Pancreas (tissue), 10 donors: ENCODE measurements at places on chromosomes 4 and X.
A peak's percentile ranks its signal among the peaks of the same experiment; 100 is the strongest.

DNA sequence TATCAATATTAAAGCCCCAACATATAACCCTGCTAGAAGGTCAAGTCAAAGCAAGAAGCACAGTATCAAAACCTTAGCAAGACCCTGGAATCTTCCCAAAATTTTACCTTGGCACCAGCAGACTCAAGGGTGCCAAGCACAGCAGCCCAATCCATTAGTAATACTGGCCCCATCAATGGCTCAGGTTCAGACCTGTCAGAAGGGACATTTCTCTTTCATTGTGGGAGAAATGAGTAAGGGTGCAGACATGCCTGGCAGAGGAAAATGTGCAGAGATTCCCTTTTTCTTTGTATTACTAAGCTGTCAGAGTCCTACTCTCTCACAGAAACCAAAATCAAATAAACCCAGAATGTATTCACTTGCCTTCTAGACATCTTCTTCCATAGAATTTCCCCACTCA is 203.9 kb downstream of the EVC2 start:
- no peaks in the 10 kb centered on the region for H3K4me1 ChIP-seq
- H3K36me3 ChIP-seq = no peaks in the 10 kb centered on the region
- H3K27me3 ChIP-seq = no peaks in the 10 kb centered on the region
- DNase-seq = no peak
- no peak overlapping the region for H3K4me3 ChIP-seq

DNA sequence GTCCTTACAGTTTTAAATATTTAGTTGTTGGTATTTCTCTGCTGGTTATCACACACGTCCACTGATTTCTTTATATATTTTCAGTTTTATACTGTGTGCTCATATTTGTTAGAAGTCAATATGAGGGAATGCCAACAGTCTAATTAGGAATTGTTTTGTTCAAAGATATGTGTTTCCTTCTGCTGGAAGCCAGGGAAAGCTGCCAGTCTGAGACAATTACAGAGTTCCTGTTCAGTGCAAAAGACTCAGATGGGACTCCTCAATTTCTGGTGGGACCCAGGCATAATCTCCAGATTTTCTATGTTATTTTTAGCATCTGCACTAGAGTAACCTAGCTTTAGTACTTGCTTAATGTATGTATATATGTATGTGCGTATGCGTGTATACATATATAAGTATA is 486.0 kb downstream of the GRID2 start:
- H3K27me3 ChIP-seq = no peaks in the 10 kb centered on the region
- no peak for DNase-seq
- H3K36me3 ChIP-seq = no peaks in the 10 kb centered on the region
- no peaks in the 10 kb centered on the region for H3K4me1 ChIP-seq
- no peak overlapping the region for H3K4me3 ChIP-seq

DNA sequence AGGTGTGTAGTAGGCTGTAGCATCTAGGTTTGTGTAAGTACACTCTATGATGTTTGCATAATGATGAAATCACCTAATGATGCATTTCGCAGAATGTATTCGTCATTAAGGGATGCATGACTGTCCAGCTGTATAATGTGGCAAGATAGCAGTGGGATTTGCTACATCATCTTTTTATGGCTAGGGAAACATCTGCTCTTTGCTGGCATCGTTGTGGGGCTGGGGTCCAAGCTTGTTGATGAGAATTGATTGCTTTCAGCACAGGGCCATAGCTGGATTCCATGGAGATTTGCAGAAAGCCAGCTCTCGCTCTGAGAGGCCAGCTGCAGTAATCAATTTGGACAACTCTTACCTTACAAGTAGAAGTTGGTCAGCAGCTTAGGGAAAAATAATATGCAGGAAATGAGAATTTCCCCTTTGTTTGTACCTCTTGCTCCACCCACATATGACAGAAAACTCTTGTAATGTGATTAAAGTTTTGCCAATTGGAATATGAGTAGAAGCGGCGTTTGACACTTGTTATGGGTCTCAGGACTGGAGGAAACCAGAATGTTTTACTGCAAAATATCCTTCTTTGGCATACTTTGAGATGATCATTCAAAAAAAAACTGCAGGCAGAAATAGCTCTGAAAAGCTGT is 310.5 kb downstream of the RAPGEF2 start:
- H3K4me3 ChIP-seq = no peak overlapping the region
- no peaks in the 10 kb centered on the region for H3K27me3 ChIP-seq
- H3K36me3 ChIP-seq = no peaks in the 10 kb centered on the region
- no peak for DNase-seq

- H3K4me1 ChIP-seq = no peaks in the 10 kb centered on the region
- peak; percentile 19 for DNase-seq
- no peak overlapping the region for H3K27ac ChIP-seq
- no peaks in the 10 kb centered on the region for H3K27me3 ChIP-seq
- H3K36me3 ChIP-seq = no peaks in the 10 kb centered on the region
- H3K4me3 ChIP-seq = no peak overlapping the region
Observed at GRCh38 chr4:1411436-1412375, 5.5 kb upstream of the NKX1-1 start.

GRCh38 chrX:19840899-19841648 is 46.3 kb downstream of the SH3KBP1 start:
- H3K36me3 ChIP-seq = no peaks in the 10 kb centered on the region
- no peak overlapping the region for H3K27ac ChIP-seq
- DNase-seq = no peak
- no peak overlapping the region for H3K4me3 ChIP-seq

DNA sequence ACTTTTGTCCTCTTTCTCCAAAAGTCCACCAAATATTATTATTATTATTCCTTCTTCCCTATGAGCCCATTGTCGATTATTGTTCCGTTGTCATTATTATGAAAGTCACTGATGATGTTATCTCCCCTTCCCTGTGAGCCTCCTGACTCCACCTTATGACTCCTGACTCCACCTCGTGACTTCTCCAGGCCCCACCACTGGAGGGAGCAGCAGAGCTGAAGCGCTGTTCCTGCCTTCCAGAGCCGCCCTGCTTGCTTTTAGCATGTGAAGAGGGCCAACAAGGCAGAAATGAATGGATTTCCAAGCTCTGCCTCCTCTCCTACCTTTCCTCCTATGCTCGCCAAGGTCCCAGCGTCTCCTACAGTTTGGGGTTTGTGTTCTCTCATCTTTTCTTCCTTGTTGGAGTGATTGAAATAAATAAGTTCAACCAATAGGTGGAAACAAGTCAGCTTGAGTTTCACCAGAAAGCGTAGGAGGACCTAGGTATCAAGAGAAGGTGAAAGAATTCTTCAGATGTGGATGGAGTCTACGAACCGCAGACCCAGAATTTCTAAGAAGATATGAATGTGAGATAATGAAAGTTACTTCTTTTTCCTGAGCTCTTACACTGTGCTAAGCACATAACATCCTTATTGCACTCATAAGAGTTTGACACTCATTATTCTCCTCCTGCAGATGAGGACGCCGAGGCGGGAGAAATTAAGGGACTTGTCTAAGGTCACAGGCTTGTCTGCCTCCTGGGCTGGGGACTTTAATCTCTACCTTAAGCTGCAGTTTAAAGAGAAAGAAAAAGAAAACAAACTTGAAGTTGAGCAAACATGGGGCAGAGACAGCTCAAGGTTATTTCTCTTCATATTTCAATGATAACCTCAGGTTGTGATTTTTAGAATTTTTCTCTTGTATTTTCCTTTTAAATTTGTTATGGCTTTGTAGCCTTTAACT is 26.1 kb downstream of the IGSF1 start:
- H3K36me3 ChIP-seq = no peaks in the 10 kb centered on the region
- H3K4me1 ChIP-seq = peaks cover 5% of the 10 kb centered on the region
- peak overlapping the region; percentile 9 for H3K27ac ChIP-seq
- H3K27me3 ChIP-seq = no peaks in the 10 kb centered on the region
- peak; percentile 54 for DNase-seq
- H3K4me3 ChIP-seq = no peak overlapping the region

- H3K27me3 ChIP-seq = peaks cover 2% of the 10 kb centered on the region
- no peaks in the 10 kb centered on the region for H3K36me3 ChIP-seq
- no peak for DNase-seq
- no peaks in the 10 kb centered on the region for H3K4me1 ChIP-seq
- H3K4me3 ChIP-seq = no peak overlapping the region
Observed at GRCh38 chr4:3762753-3763549, 3.2 kb upstream of the ADRA2C start.

GRCh38 chr4:6548201-6548881 is 26.6 kb upstream of the MAN2B2 start:
- DNase-seq = no peak
- H3K27me3 ChIP-seq = no peaks in the 10 kb centered on the region
- H3K4me3 ChIP-seq = no peak overlapping the region
- no peaks in the 10 kb centered on the region for H3K36me3 ChIP-seq

DNA sequence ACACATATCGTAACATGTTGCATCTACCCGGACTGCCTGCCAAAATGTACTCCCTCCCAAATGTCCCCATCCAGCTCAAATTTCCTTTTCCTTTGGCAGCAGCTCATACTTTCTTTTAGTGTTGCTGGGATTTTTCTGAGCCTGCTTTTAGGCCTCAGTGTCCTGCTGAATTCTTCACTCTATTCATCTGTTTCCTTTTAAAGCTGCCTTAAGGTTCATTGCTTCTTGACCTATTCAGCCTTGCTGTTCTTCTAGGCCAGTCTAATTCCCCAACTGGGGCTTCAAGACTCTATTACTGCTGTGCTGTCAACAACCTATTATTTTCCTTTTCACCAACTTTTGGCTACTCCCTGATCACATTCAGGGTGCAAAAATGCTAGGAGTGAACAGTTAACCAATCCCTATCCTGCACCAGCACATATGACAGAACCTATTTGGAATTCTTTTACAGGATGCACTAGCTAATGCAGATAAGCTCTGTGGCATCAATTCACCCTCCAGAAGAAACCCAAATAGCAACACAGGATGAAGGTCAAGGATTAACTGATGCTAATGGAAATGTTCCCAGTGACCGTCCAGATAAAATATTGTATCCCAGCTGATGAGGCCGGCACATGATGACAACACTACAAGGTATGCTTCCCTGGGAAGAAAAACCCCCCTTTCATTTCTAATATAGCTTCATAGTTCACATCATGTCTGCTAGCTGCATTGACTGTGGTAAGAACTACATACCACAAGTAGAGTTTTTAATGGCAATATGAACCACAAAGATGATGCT is 114.7 kb upstream of the TTC29 start:
- no peak overlapping the region for H3K4me3 ChIP-seq
- no peaks in the 10 kb centered on the region for H3K36me3 ChIP-seq
- no peaks in the 10 kb centered on the region for H3K4me1 ChIP-seq
- no peaks in the 10 kb centered on the region for H3K27me3 ChIP-seq

DNA sequence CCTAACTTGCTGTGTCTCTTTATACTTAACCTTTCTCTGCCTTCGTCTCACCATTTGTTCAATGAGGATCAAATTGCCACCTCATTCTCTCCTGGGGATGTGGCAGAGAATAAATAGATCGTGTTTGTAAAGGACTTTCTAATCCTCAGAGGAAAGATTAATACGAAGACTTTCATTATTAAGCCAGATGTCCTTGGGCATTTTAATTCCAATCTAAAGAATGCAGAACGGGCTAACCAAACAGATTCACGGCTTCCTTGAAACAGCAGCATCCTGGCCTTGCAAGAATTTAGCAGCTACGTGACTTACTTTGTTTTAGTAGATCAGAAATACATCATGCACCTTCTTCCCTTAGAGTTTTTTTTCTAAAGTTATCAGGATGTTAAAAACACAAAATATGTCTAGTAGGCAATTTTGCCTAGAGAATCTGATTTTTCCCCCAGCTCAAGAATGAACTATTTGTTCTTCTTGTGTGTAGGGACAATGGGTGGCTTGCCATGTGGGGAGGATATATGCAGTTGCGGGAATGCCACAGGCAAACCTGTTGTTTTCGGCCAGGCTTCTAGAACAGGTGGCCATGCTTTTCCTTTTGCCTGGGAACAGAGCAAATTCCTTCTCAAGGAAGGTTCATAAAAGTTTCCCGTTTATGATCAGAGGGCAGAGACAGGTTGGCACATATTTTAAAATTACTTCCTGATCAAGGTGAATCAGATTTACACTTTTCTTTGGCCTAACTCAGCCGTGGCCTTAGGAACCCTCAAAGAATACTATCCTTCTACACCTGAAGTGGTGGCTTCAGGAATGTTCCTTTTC is 3.0 kb downstream of the MID1 start:
- H3K27me3 ChIP-seq = no peaks in the 10 kb centered on the region
- H3K4me1 ChIP-seq = no peaks in the 10 kb centered on the region
- H3K36me3 ChIP-seq = no peaks in the 10 kb centered on the region
- no peak for DNase-seq
- no peak overlapping the region for H3K27ac ChIP-seq

GRCh38 chr4:89077761-89078160 is 20.8 kb upstream of the FAM13A start:
- no peaks in the 10 kb centered on the region for H3K27me3 ChIP-seq
- no peaks in the 10 kb centered on the region for H3K36me3 ChIP-seq
- no peak overlapping the region for H3K4me3 ChIP-seq
- H3K27ac ChIP-seq = no peak overlapping the region

- peaks cover 5% of the 10 kb centered on the region for H3K27me3 ChIP-seq
- H3K4me1 ChIP-seq = no peaks in the 10 kb centered on the region
- H3K4me3 ChIP-seq = no peak overlapping the region
- H3K27ac ChIP-seq = no peak overlapping the region
- DNase-seq = no peak
Observed at GRCh38 chrX:71504346-71504745, 28.6 kb upstream of the OGT start.

DNA sequence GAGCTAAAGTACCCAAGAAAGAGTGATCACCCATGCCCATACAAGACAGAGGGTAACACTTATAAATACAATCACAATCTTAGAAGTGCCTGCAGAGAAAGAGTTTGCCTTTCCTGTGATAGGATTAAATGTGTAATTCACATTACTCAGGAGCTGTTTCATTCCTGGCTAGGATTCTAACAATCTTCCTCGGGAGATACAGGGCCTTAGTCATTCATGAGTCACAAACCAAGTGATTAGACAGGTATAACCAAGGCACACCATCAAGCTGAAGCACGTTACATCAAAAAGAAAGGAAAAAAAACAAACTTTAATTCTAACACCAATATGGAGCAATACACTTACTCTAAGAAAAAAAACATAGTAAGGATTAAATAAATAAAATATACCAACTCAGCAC is 14.9 kb downstream of the ABCG2 start:
- H3K27me3 ChIP-seq = no peaks in the 10 kb centered on the region
- no peaks in the 10 kb centered on the region for H3K36me3 ChIP-seq
- no peak for DNase-seq
- no peaks in the 10 kb centered on the region for H3K4me1 ChIP-seq
- H3K4me3 ChIP-seq = no peak overlapping the region

DNA sequence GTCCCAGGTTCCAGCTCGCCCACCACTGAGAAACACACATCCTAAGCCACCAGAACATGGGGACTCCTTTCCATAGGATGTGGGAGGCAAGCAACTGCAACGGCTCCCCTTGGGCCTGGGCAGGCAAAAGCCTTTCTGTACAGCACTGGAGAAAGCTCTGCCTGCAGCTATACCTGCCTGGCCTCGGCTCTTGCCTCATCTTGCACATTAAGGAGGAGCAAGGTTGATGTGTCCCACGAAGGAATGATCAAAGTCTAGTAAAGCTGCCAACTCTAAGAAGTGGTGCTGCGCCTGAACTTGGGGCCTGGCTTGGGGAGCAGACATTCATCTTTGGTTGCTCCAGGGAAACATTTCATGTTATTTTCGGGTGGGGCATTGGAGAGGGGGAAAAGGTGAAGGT is 19.6 kb downstream of the CCNG2 start:
- no peak for DNase-seq
- H3K4me1 ChIP-seq = no peaks in the 10 kb centered on the region
- H3K27me3 ChIP-seq = no peaks in the 10 kb centered on the region
- H3K4me3 ChIP-seq = no peak overlapping the region
- no peaks in the 10 kb centered on the region for H3K36me3 ChIP-seq
